ENCODE measurements at places on chromosomes 13 and 19. TPM values are rescaled to one million over a fixed set of nuclear protein-coding genes. Genes with fewer than 3 reads are reported as not detected.

GRCh38 chr19:49326165-49326704 lies 1.2 kb upstream of the SLC6A16 start:
- H3K4me3 ChIP-seq, result no peak overlapping the region
- no peaks in the 10 kb centered on the region for H3K27me3 ChIP-seq
- no peak overlapping the region for H3K27ac ChIP-seq
- DNase-seq, result no peak

- no peaks in the 10 kb centered on the region for H3K36me3 ChIP-seq
- no peak for DNase-seq
- no peaks in the 10 kb centered on the region for H3K27me3 ChIP-seq
- H3K27ac ChIP-seq, result no peak overlapping the region
These were observed 28.9 kb downstream of the ITGBL1 start for GRCh38 chr13:101481421-101481820.

- H3K27ac ChIP-seq, result no peak within 1 kb of the TSS
- no peak for DNase-seq
- no peaks in the 10 kb centered on the region for H3K36me3 ChIP-seq
- H3K4me1 ChIP-seq, result peaks cover 7% of the 10 kb centered on the region
- H3K4me3 ChIP-seq, result peak within 1 kb of the TSS; percentile 10
These were observed at the start of gene PRR36 for GRCh38 chr19:7874076-7874896. Gene PRR36 (minus strand): TSS chr19:7874390. CDS start chr19:7873689, 701 bp downstream.

DNA sequence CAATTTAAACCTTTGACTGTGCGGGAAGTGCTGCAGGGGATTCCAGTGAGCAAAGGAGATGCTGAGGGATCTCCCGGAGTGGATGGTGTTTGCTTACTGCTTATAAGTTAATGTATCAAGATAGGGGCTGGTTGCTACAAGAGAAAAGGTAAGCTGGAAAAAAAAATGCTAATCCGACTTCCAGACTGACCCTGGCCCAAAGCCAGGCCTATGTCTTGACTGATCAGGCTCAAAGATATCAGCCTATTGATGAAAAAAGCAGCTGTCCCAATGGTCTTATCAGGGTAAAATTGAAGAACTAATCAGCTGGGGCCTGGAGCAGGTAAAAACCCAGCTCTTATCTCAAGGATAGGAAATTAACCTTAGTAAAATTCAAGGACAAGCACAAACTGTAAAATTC lies 10.9 kb upstream of the ZNF90 start:
- H3K4me3 ChIP-seq, result no peak overlapping the region
- DNase-seq, result no peak
- no peaks in the 10 kb centered on the region for H3K27me3 ChIP-seq
- no peaks in the 10 kb centered on the region for H3K4me1 ChIP-seq
- no peaks in the 10 kb centered on the region for H3K36me3 ChIP-seq
- no peak overlapping the region for H3K27ac ChIP-seq

GRCh38 chr19:56611288-56611687 lies 16.2 kb downstream of the ZNF71 start:
- no peaks in the 10 kb centered on the region for H3K4me1 ChIP-seq
- H3K36me3 ChIP-seq, result peaks cover 9% of the 10 kb centered on the region
- H3K27ac ChIP-seq, result no peak overlapping the region

DNA sequence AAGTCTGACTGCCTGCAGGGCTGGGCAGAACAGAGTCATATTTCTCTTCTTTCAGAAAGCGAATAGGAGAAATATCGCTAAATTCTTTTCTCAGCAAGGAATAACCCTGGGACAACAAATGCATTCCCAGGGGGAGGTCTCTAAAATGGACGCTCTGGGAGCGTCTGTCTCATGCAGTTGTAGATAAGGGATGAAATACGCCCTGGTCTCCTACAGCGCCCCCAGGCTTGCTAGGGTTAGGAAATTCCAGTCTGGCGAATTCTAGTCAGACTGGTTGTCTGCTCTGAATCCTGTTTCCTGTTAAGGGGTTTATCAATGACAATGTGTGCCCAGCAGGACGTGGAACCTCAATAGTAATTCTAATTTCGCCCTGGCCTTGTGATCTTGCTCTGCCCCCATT lies 1214.1 kb downstream of the DIAPH3 start:
- no peak overlapping the region for H3K27ac ChIP-seq
- H3K36me3 ChIP-seq, result no peaks in the 10 kb centered on the region
- H3K4me3 ChIP-seq, result no peak overlapping the region
- DNase-seq, result no peak

DNA sequence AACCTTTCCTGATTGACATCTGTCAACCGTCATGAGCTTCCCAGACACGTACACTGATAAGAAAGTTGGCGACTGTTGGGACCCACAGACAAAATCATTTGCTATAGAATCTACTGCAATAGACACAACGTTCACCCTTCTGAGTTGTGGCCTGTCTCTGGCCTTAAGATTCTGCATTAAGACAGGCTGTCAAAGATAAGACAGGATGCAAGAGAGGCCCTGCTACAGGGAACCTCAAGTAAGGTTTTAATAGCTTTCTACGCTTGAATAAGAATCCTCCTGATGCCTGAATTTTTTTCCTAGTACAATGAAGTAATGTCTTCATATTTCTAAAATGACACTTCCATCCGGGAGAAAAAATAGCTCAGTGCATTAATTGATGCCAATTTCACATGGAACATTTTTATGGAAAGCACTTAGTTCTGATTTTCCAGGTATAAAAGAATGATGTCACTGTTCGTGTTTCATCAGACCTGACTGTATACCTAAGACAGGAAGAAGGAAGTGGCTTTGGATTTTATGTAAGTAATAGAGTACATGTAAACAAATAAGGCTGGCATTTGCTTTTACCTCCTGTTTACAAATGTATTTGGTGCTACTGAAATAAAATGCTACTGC lies 275.2 kb upstream of the GPC6 start:
- no peaks in the 10 kb centered on the region for H3K36me3 ChIP-seq
- H3K27ac ChIP-seq, result peak overlapping the region; percentile 44
- DNase-seq, result no peak

DNA sequence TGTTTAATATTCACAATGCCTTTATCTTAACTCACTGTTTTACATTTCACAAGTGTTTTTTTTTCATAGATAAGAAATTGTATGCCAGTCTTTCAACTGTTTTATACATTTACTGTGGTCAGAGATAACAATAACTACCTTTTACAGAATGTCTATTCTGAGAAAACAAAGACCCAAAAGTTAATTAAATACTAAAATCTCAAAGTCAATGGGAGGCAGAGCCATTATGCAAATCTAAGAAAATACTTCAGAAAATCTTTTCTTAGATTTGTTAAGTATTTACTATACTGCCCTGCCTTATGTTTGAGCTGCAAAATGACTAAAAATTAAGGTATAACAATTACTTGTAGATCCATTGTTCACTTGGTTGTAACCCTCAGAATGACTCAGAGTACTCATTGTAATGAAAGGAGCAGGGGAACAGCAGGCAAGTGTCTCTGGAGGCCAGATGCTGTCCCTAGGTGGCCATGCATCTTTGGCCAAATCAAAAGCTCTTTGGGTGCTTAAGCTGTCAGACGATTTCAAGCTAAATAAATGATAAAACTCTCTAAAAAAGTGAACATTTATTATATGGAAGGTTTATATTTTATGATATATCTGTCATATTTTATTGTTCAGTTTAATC lies 770.1 kb upstream of the PCDH20 start:
- no peaks in the 10 kb centered on the region for H3K27me3 ChIP-seq
- H3K36me3 ChIP-seq, result no peaks in the 10 kb centered on the region
- H3K27ac ChIP-seq, result no peak overlapping the region
- DNase-seq, result no peak
- H3K4me1 ChIP-seq, result no peaks in the 10 kb centered on the region

DNA sequence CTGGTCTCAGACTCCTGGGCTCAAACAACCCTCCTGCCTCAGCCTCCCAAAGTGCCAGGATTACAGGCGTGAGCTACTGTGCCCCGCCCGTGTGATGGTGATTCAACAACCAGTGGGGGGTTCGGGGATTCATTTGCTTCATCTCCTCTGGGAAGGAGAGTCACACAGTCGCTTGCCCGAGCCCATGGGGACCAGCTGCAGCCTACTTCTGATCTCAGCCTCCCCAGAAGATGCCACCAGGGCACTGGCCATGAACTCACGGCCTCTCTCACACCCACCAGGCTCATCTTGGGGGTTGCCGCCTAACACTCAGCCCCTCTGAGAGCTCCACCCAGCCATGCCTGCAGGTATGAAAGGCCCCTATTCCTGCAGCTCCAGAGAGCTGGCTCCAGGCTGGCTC lies 6.8 kb downstream of the TOMM40 start:
- DNase-seq, result no peak
- no peak overlapping the region for H3K27ac ChIP-seq
- peaks cover 74% of the 10 kb centered on the region for H3K36me3 ChIP-seq
- H3K4me1 ChIP-seq, result no peaks in the 10 kb centered on the region
- no peak overlapping the region for H3K4me3 ChIP-seq
- H3K27me3 ChIP-seq, result no peaks in the 10 kb centered on the region

DNA sequence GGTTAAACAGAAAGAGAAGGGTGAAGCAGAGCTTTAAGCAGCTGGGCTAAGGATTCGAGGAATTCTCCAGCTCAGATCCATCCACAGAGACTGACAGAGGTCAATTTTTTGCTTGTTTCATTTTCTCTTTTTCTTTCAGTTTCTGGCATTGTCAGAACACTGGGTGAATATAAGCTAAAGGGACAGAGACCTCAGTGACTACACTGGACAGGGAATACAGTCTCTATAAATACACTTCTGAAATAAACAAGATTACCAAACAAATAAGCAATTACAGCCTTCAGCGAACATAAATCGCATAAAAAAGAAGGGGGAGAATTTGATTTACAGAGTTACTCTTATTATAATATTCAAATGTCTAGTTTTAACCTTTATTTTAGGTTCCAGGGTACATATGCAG lies 3.7 kb upstream of the ZNF441 start:
- no peak overlapping the region for H3K4me3 ChIP-seq
- H3K36me3 ChIP-seq, result no peaks in the 10 kb centered on the region
- no peak for DNase-seq
- H3K4me1 ChIP-seq, result peaks cover 11% of the 10 kb centered on the region
- H3K27me3 ChIP-seq, result peaks cover 7% of the 10 kb centered on the region
- no peak overlapping the region for H3K27ac ChIP-seq

DNA sequence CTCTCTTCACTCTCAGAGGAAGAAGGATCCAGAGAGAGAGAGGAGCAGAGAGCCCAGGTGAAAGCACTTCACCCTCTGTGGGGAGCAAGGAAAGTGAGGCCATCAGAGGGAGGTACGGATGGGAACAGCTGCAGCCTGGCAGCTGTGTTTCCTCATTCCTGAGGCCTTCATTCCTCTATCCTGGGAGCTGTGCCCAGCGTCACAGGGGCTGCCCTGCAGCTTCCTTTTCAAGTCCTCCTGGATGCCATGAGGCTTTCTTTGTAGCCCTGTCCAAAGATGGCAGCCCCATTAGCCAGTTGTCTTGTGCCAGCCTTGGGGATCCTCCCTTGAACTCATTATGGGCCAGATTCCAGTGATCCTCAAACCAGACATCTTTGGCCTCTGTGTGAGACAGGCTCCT lies 76.8 kb upstream of the PCDH8 start:
- H3K4me1 ChIP-seq, result peaks cover 3% of the 10 kb centered on the region
- no peak overlapping the region for H3K4me3 ChIP-seq
- no peak overlapping the region for H3K27ac ChIP-seq
- no peaks in the 10 kb centered on the region for H3K27me3 ChIP-seq
- H3K36me3 ChIP-seq, result no peaks in the 10 kb centered on the region

GRCh38 chr13:32840113-32840512 lies 176.1 kb upstream of the KL start:
- H3K27me3 ChIP-seq, result no peaks in the 10 kb centered on the region
- H3K4me3 ChIP-seq, result no peak overlapping the region
- H3K36me3 ChIP-seq, result no peaks in the 10 kb centered on the region
- no peak for DNase-seq
- no peaks in the 10 kb centered on the region for H3K4me1 ChIP-seq

- H3K27ac ChIP-seq, result no peak overlapping the region
- no peak for DNase-seq
- H3K27me3 ChIP-seq, result no peaks in the 10 kb centered on the region
- no peak overlapping the region for H3K4me3 ChIP-seq
- no peaks in the 10 kb centered on the region for H3K4me1 ChIP-seq
- no peaks in the 10 kb centered on the region for H3K36me3 ChIP-seq
These were observed 104.6 kb downstream of the SOX1 start for GRCh38 chr13:112171570-112171965.

GRCh38 chr13:83738407-83738806 lies 143.9 kb downstream of the SLITRK1 start:
- no peaks in the 10 kb centered on the region for H3K36me3 ChIP-seq
- DNase-seq, result no peak
- no peaks in the 10 kb centered on the region for H3K4me1 ChIP-seq
- H3K4me3 ChIP-seq, result no peak overlapping the region

GRCh38 chr19:12295191-12295590 lies 508 bp upstream of the ZNF44 start:
- no peak for DNase-seq
- peak overlapping the region; percentile 93 for H3K4me3 ChIP-seq
- peak overlapping the region; percentile 67 for H3K27ac ChIP-seq
- peaks cover 14% of the 10 kb centered on the region for H3K4me1 ChIP-seq

The RUBCNL gene
- total RNA-seq, result 17.1 TPM

The TMPRSS9 gene
- 0.09 TPM for total RNA-seq

The ZNF878 gene
- total RNA-seq, result 0.38 TPM

The FCER2 gene
- total RNA-seq, result 3.1 TPM

The MEDAG gene
- total RNA-seq, result 0.76 TPM

The ZNF85 gene
- total RNA-seq, result 15.8 TPM

The UBE2L5 gene
- 0.24 TPM for total RNA-seq

All from thymus (tissue), 14 donors.